Occipital lobe (tissue), 3 donors: ENCODE measurements at places on chromosomes 5 and 9. TPM values are rescaled to one million over a fixed set of nuclear protein-coding genes. Genes with fewer than 3 reads are reported as not detected.

The ACO1 gene
- 17.0 TPM for total RNA-seq

The CCDC180 gene
- 8.1 TPM for total RNA-seq

The RNF224 gene
- total RNA-seq: not detected

- DNase-seq: no peak
Observed at GRCh38 chr5:145157841-145158240, 677.3 kb downstream of the PRELID2 start.
